Hepatocyte (in vitro differentiated cells): ENCODE measurements at places on chromosomes 13 and 19.

- no peak overlapping the region for H3K4me3 ChIP-seq
- no peaks in the 10 kb centered on the region for H3K4me1 ChIP-seq
- no peaks in the 10 kb centered on the region for H3K36me3 ChIP-seq
- DNase-seq: no peak
- H3K27ac ChIP-seq: no peak overlapping the region
Observed at GRCh38 chr13:39099231-39099630, 61.0 kb downstream of the NHLRC3 start.

DNA sequence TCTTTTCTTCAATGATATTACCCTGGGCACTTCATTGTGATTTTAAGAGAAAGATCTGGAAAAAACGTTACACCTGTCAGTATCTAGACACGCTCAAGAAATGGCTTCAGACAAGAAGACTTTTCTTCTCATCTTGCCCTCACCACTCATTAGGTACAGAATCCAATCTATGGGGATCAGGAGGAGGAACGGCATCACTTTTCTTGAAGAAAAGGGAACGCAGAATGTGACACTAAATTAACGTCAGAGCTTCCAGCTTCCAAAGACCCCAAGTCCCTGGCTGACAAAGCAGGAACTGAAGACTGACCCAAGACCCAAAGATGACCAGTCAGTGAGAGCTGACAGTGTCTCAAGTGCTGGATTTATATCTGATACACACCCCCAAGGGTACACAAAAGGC lies 48.2 kb downstream of the BRD4 start:
- no peaks in the 10 kb centered on the region for H3K36me3 ChIP-seq
- no peak overlapping the region for H3K4me3 ChIP-seq
- H3K27me3 ChIP-seq: no peaks in the 10 kb centered on the region
- H3K4me1 ChIP-seq: peaks cover 90% of the 10 kb centered on the region
- H3K27ac ChIP-seq: peak overlapping the region; percentile 54
- no peak for DNase-seq

- no peaks in the 10 kb centered on the region for H3K4me1 ChIP-seq
- no peak for DNase-seq
- H3K27me3 ChIP-seq: no peaks in the 10 kb centered on the region
- peak overlapping the region; percentile 29 for H3K27ac ChIP-seq
- no peak overlapping the region for H3K4me3 ChIP-seq
Observed at GRCh38 chr19:48424694-48425219, 21.0 kb upstream of the GRWD1 start.

GRCh38 chr13:98941126-98941525 lies 36.7 kb downstream of the DOCK9 start:
- H3K4me3 ChIP-seq: no peak overlapping the region
- H3K4me1 ChIP-seq: peaks cover 6% of the 10 kb centered on the region
- no peak overlapping the region for H3K27ac ChIP-seq
- no peaks in the 10 kb centered on the region for H3K27me3 ChIP-seq
